Dermis blood vessel endothelial cell (primary cell): ENCODE measurements at places on chromosomes 3 and 15. TPM values are rescaled to one million over a fixed set of nuclear protein-coding genes. Genes with fewer than 3 reads are reported as not detected.

Gene SPINK8
- not detected in 2 replicates for total RNA-seq

Gene EFCC1
- 5.9 and 12.1 TPM in 2 replicates for total RNA-seq

Gene STRA6
- total RNA-seq = 0.51 TPM in 1 of 2 replicates, not detected in the other

Gene PML
- 95.5 and 176 TPM in 2 replicates for total RNA-seq

Gene TM4SF1
- total RNA-seq = 921 and 1,047 TPM in 2 replicates

Gene DAZL
- not detected in 2 replicates for total RNA-seq

Gene GPR176
- total RNA-seq = 12.6 and 14.0 TPM in 2 replicates

Gene IMPG2
- 0.37 and 0.85 TPM in 2 replicates for total RNA-seq

Gene ETV5
- 14.1 and 38.6 TPM in 2 replicates for total RNA-seq

Gene IQCB1
- 10.6 and 15.5 TPM in 2 replicates for total RNA-seq

Gene SPPL2A
- 114 and 173 TPM in 2 replicates for total RNA-seq

Gene DCP1A
- total RNA-seq = 11.2 and 15.2 TPM in 2 replicates

Gene UBA7
- 44.2 and 58.5 TPM in 2 replicates for total RNA-seq

Gene COLQ
- 1.0 and 1.2 TPM in 2 replicates for total RNA-seq

Gene NAA80
- 4.9 and 7.3 TPM in 2 replicates for total RNA-seq

Gene C3orf22
- not detected in 2 replicates for total RNA-seq

Gene MAPK6
- total RNA-seq = 41.5 and 59.5 TPM in 2 replicates

Gene TMEM266
- total RNA-seq = not detected in 2 replicates

Gene TEX55
- not detected in 2 replicates for total RNA-seq
